Fibroblast of skin of left quadriceps (primary cell): ENCODE measurements at places on chromosomes 6 and 20.
A peak's percentile ranks its signal among the peaks of the same experiment; 100 is the strongest.

- DNase-seq: no peak
Measured at GRCh38 chr20:57484772-57485171, 40.2 kb downstream of the CTCFL start.

DNA sequence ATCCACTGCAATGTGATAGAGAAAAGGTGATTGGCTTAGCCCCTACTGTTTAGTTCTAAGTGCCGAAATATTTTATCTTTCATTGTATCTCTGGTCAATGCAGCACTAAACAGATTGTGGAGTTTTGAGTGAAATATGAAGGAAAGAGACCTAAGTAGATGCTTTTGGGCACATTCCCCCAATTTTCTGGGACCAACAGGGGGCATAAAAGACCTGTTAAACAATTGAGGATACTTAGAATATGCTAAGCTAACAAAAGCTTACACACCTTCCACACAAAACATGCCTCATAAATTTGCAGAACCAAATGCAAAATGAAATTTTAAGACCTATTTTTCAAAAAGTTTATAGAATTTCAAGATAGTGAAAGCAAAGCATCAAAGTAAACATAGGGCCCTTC, 746.9 kb downstream of the TBC1D32 start:
- DNase-seq: no peak

- DNase-seq: no peak
Measured at GRCh38 chr20:37430778-37431460, 85.0 kb downstream of the SRC start.

DNA sequence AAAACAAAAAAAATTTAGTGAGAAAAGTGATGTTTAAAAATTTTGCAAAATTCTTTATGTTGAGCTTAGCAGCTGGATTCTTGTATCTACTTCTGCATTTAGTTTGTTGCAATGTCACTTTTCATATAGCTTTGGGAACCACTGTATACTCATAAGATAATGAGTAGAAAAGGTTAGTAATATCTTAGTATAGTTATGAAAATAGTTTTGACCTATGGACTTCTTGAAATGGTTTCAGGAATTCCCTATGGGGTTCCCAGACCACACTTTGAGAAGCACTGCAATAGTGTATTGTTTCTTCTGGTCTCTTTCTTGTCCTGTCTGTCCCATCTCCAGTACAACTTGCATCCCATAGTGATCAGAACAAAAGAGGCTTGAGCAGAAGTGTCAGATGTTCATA, 29.4 kb downstream of the PPP1R16B start:
- no peak for DNase-seq

DNA sequence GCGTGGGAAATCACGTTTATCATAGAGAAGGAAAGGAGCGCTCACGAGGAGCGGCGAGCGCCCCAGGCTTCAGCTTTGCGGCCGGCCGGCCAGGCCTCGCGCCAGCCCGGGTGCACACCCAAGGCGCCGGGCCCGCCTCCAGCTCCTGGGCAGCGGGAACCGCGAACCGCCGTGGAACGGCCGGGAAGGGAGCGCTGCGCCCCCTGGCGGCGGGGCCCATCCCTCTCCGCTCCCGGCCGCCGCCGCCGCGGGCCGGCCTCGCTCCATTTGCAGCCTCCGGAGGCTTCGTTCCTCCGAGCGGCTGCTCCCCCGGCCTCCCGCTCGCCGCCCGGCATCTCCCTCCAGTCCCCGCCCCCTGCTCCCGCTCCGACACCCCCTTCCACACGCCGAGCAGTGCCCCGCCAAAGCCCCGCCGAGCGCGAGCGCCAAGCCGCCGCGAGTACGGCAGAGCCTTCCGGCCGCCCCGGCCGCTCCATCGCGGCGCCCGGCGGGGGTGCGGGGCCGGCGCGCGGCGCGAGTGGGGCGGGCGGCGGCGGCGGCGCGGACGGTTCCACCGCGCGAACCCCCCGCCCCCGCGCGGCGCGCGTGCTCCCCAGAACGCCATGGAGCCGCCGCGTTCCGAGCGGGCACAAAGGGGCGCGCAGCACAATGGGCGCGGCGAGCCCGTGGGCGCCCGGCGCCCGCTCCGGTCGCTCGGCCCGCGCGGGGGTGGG, 946 bp downstream of the BEND3 start:
- peak; percentile 71 for DNase-seq

DNA sequence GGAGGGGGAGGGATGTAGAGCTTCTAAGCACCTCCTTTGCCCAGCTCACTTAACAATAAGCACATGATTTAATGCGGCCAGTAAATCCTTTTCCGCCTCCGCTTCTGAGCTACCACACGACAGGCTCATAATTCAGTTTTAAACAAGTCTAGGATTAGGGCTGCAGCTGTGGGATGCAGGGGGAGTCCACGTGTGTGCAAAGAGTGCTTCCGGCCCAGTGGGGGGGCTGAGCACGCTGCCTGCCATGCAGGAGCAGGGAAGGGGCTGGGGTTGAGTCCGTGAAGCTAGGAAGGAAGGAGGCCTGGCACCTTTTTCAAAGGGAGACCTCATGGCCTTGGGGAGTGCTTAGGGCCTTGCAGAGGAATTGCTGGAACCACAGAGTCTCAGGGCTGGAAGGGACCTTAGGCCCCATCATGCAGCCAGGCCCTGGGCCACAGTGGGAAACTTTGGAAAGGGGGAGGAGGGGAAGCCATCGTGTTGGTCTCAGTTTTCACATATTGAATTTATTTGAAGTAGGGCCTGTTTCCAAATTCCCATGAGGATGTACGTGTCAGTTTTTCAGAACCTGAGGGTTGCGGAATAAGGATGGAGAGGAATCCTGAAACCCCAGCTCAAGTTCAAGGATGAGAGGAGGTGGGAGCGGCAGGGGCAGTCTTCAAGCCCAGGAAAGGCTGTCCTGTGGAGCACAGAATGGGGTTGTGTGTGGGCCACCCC, 96.1 kb downstream of the VEGFA start:
- peak; percentile 83 for DNase-seq

DNA sequence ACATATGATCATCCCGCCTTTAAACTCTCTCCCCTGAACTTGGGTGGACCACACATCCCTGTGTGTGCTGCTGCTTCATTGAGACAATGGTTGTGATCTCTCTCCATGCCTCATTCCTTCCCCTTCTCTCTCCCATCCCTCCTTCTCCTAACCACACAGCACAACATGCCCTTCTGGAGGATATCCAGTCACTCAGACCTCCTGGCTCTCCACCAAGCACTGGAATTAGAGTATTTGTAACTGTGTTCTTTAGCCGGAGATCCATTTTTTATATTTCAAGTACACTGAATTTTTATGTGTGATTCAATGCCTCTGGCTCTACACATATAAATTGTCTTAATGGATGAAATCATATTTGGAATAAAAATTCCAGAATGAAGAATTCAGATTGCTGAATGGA, 287.4 kb downstream of the EYA4 start:
- no peak for DNase-seq

GRCh38 chr6:90468859-90469258, 118.0 kb downstream of the MAP3K7 start:
- DNase-seq: no peak

DNA sequence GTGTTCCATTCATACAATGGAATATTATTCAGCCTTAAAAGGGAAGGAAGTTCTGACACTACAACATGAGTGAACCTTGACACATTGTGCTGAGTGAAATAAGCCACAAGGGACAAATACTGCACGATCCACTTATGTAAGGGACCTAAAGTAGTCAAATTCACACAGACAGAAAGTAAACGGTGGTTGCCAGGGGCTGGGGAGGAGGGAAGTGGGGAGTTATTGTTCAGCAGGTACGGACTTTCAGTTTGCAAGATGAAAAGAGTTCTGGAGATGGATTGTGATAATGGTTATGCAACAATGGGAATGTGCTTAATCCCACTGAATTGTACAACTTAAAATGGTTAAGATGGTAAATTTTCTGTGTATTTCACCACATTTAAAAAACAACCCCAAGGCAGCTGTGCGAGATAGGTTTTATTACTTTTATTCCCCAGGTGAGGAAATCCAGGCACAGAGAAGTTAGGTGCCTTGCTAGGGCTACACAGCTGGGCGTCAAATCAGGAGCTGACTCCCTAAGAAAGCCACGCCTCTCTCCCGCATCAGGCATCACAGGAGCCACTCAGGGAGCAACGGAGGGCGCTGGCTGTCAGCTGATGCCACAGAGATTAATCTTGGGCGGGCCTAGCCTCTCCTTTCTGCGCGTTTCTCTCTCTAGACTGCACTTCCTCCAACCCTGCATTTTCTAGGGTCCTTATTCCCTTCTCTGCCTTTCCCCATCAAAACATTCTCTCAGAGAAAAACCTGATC, 9.3 kb upstream of the TRAF3IP2 start:
- DNase-seq: no peak

GRCh38 chr20:14526891-14527290, 189.5 kb upstream of the FLRT3 start:
- DNase-seq: no peak

- DNase-seq: no peak
Measured at GRCh38 chr20:24754691-24755090, 194.4 kb upstream of the CST7 start.

GRCh38 chr20:33687370-33687915, 1.3 kb upstream of the E2F1 start:
- DNase-seq: no peak

- no peak for DNase-seq
Measured at GRCh38 chr6:84635081-84635761, 129.2 kb downstream of the TBX18 start.

DNA sequence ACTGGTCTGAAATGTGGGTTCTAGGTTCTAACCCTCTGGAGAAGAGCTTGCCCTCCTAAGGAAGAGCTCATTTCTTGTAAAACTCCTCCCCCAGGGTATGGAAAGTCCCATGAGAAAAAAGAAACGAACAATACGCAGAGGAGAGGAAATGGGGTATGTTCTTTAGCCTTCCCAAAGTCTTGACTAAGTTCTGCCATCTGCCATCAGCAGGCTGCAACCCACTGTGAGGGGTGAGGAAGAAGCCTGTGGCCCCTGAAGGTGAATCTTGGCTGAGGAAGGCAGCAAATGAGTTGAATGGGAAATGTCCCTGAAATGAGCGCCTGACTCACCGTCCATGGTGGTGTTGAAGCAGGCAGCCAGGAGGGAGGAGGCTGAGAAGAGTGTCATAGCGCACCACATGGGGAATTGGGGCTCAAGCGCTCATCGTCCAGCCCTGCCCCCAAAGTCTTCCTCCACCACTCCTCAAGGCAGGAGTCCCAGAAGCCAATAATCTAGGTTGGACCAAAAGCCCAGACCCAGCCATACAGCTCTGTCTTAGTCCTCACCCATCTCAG, 10.4 kb upstream of the MATN4 start:
- DNase-seq: no peak

DNA sequence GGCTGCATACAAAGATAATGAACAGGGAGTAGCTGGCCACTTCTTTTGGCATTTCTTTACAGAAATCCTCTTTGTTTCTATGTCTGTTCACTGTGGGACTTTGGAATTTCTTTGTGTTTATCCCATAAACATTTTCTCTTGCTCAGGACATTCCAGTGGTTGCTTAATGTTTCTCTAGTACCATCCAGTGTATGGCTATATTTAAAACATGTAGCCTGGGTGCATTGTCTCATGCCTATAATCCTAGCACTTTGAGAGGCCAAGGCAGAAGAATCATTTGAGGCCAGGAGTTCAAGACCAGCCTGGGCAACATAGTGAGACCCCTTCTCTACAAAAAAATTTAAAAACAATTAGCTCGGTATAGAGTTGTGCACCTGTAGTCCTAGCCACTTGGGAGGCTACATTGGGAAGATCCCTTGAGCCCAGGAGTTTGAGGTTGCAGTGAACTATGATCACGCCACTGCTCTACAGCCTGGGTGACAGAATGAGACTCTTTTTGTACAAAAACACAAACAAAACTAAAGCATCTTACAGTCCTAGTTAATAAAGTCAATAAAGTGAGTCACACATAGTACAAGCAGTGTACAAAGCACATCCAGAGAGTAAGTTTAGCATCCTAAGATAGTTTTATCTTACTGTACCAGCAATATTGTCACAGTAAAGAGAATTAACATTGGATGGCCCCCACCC, 63.3 kb downstream of the ZFAND3 start:
- peak; percentile 73 for DNase-seq

- no peak for DNase-seq
Measured at GRCh38 chr6:16238057-16238962, at the start of gene GMPR. Gene GMPR (plus strand): TSS chr6:16238587. CDS start chr6:16238694, 107 bp downstream.
